Erythroblast (primary cell): ENCODE measurements at places on chromosomes 5 and 9.
A peak's percentile ranks its signal among the peaks of the same experiment; 100 is the strongest.

- no peak for DNase-seq
Observed at GRCh38 chr9:134061688-134062371, 6.0 kb downstream of the BRD3 start.

DNA sequence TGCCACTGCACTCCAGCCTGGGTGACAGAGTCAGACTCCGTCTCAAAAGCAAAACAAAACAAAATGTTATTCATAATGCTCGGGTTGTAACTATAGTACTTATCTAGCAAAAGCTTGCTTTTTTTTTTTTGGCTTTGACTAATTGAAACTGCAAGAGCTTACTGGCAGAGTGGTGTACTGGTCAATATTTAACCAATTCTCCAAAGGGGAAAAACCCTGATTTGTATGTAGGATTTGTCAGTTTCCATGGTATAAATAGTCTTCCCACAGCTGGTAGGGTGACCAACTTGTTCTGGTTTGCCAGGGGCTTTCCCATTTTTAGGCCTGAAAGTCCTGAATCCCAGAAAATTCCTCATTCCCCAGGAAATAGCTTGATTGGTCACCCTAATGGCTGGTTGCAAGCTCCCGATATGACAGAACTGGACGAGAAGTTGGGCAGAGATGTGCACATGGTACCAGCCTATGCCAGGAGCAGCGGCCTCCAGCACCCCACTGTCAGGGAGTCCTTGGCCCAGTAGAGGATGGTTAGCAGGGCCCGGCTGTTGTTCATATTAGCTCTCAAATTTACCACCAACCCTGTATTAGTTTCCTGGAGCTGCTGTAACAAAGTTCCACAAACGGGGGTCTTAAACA lies 58.0 kb downstream of the FXN start:
- no peak for DNase-seq

- DNase-seq: no peak
Observed at GRCh38 chr5:7015586-7016256, 302.5 kb downstream of the TENT4A start.

GRCh38 chr5:79474367-79475151 lies 39.4 kb downstream of the HOMER1 start:
- DNase-seq: no peak

DNA sequence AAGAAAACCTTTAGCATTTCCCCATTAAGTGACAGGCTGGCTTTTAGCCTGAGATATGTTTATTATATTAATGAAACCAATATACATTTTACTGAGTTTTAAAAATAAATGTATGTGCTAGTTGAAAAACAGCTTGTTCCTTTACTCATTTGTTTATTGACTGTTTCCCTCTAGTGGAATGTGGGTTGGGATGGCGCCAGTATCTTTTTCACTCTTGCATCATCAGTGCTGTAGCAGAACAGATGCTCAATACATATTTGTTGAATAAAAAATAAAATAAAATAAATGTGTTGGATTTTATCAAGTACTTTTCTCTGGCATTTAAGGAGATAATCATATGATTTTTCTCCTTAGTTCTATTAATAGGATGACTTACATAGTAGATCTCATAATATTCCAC lies 43.0 kb downstream of the FSTL4 start:
- DNase-seq: no peak

DNA sequence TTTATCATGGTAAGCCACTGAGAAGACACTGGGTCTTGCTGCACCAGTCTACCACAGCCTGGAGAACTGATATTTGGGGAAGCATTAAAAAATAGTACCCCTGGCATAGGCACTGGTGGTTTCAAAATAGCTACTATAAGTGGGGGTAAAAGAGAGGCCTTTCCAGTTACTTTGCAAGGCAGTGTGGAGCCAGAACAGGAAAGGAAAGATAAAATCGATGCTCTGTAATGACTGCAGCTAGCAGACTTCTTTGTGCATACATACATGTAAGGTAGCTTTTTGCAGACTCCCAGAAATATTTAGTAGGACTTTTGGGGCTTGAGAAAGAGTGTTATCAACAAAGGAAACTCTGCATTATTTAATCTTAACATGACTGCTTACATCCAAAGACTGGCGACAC lies 31.3 kb upstream of the ALDOB start:
- DNase-seq: no peak

DNA sequence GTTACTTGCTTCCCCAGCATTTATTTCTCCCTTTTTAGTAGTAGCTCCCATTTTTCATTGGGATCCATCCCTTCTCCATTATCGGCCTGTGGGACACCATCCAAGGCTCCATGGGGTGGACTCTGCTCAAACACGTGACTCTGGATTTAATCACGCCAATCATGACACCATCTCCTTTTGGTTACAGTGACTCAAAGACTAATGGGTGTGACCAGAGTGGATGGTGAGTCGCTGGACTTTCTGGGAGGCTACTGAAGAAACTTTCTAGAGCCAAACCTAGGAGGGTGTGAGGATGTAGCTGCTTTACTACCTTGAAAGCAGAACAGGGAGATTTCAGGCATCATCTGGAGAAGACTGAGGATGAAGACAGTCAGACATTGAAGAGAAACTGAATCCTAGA lies 93.1 kb downstream of the PJA2 start:
- no peak for DNase-seq

- peak; percentile 6 for DNase-seq
Observed at GRCh38 chr5:148776780-148777179, 49.6 kb upstream of the ADRB2 start.

GRCh38 chr5:171344936-171345608 lies 36.0 kb downstream of the TLX3 start:
- no peak for DNase-seq

DNA sequence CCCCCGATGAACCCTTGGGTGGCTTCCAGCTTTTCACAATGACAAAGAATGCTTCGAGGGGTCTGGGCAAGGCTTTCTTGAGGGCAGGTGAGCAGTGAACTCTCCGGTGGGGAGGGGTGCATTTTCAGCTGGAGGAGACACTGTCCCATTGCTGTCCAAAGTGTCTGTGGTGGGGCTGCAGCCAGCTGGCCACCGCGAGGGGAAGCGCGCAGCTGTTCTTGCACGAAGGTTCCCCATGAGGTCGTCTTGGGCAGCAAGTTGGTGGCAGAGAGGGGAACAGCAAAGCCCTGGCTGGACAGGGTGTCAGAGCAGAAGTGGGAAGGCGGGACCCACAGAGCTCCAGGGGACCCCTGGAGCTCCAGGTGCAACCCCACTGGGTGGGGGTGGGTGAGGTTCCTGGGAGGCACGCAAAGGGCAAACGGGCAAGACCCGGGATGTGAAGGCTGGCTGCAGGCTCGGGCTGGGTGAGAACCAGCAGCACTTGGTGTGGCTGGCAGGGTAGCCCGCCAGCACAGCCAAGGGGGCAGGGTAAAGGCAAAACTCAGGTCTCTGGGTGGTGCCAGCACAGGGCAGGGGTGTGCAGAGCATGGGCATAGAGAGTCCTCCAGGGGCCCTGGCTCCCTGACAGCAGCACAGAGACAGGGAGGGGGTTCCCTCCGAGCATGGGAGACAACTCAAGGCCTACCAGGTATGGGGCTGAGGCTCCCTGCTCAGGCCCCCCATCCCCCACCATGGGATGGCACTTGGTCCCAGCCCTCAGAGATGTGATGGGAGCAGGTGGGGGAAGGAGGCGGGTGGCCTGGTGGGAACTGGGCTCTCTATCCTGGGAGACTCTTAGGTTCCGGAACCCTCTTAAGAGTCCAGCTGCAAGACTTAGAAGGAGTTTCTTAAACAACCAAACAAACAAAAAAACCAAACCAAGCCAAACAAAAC lies 26.6 kb downstream of the TSPAN17 start:
- no peak for DNase-seq

GRCh38 chr9:105064248-105065097 lies 136.5 kb upstream of the ABCA1 start:
- peak; percentile 95 for DNase-seq

GRCh38 chr5:139207297-139208000 lies 9.3 kb upstream of the SIL1 start:
- no peak for DNase-seq

- no peak for DNase-seq
Observed at GRCh38 chr5:73983644-73984043, 357.6 kb downstream of the ARHGEF28 start.

- DNase-seq: no peak
Observed at GRCh38 chr9:137970098-137970497, 92.5 kb downstream of the CACNA1B start.

DNA sequence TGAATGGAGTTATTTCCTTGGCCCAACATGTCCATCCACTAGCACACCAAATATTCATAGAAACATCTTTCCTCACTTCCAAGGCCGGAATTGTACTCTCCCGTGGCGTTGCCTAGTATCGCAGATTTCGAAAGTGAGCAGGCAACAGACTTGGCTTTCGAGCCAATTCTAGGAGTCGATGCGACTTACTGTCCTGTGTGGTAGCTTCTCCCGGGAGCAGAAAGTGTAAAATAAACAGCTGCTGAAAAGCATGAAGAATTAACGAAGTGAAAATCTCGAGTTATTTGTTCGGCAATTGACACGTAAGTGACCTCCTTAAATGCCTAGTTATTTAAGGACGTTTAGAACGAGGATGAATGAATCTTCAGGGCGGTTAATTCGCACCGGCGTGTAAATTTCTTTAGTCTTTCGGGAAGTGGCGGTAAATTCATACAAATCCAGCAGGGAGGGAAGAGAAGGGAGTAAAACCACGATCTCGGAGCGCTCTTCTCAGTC lies 449 bp upstream of the PCSK5 start:
- DNase-seq: peak; percentile 25

- DNase-seq: no peak
Observed at GRCh38 chr5:112192866-112193265, 226.2 kb downstream of the EPB41L4A start.

GRCh38 chr9:24257726-24258125 lies 288.0 kb downstream of the IZUMO3 start:
- no peak for DNase-seq

DNA sequence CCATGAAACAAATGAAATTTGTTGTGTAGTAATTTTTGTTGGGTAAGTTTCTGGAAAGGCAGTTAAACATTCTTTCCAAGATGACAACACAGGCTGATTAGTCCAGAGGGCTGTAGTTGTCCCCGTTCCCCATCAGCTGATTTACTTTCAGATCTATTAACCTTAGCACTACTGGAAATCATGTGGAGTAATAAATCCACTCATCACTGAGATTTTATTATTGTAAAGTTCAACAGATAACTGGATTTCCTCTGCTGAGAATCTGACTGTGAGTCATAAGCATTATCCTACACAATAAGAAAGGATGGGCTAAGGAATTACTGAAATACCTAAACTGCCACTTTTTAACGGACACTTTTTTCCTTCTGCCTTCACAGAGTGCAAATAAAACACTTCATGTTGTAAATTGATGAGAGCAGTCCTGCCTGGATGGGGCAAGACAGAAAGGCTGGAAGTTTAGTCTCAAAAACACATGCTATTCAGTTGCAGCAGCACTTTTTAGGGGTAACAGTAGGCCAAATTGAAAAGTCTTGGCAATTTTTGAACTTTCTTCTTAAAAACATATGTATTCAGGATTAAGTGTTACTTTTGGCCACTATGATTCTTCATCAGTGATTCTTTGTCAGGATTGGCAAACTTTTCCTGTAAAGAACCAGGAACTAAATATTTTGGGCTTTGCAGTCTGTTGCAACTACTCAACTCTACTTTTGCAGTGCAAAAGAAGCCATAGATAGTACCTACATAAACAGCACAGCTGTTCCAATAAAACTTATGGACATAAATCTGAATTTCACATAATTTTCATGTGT lies 7.0 kb downstream of the STOM start:
- no peak for DNase-seq

DNA sequence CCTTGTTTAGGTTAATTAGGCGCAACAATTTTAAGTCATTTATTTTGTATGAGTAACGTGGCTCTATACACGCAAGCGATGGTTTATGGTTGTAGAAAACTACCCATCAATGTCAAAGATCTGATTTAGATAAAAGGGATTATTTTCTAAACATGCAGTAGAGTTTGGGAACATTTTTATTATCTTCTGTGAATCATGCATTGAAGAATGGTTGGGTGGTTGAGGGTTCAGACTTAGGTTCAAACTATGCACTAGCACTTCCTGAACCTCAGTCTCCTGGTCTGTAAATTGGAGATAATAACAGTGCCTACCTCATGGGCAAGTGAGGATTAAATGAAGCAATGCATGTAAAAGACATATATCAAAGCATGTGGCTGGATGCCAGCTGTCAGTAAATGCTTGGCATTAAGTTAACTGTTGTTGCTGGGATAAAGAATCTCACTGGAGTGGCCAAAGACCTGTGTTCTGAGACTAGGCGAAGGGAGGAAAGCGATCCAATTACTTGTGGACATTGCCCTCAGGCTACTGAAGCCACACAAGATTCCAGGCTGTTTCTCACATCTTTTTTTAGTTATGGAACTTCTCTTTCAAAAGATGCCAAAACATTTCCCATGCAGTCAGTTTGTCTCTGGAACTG lies 1.1 kb upstream of the OTULINL start:
- no peak for DNase-seq

- no peak for DNase-seq
Observed at GRCh38 chr9:68455451-68455850, 85.2 kb downstream of the TMEM252 start.

- DNase-seq: no peak
Observed at GRCh38 chr9:108300306-108301287, 555.2 kb downstream of the ACTL7B start.

GRCh38 chr9:14310311-14310710 lies 3.6 kb downstream of the NFIB start:
- no peak for DNase-seq

- no peak for DNase-seq
Observed at GRCh38 chr5:158724521-158725188, 375.1 kb downstream of the EBF1 start.

DNA sequence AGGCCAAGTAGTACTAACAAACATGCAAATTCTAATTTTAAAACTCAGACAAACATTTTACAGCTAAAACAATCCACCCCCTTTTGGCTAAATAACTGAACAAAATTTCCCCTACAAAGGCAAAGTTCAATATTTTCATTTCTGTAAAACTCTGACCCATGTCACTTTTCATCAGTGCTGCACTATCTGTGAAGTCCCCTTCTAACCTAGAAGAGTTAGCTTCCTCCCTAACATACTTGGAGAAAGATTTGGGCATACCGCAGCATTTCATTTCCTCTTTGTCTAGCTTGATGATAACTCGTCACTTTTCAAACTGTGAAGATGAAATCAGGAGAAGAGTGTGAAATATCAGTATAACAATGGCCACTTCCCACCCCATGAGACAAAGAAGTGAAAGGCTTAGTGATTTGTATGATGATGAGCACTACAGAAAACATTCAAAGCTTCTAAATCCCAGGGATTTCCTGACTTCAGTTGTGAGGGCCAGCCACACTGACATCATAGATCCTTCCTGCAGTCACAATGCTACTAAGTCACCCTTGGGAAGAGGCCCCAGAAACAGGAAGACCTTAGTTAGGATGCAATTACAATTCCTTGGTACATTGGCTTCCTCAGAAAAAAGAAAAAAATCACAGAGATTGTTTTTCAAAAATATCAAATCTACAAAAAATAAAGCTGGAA lies at the start of gene FAM81B:
TSS of gene FAM81B (plus strand) at position 555 of the 681 bp plus-strand sequence. CDS start at position 579, 24 bp downstream.
- no peak for DNase-seq

GRCh38 chr9:134189470-134190231 lies 25.3 kb upstream of the RNU6ATAC start:
- DNase-seq: no peak
